LNCaP clone FGC (cell line): ENCODE measurements at places on chromosomes 5 and 9.
A peak's percentile ranks its signal among the peaks of the same experiment; 100 is the strongest.

DNA sequence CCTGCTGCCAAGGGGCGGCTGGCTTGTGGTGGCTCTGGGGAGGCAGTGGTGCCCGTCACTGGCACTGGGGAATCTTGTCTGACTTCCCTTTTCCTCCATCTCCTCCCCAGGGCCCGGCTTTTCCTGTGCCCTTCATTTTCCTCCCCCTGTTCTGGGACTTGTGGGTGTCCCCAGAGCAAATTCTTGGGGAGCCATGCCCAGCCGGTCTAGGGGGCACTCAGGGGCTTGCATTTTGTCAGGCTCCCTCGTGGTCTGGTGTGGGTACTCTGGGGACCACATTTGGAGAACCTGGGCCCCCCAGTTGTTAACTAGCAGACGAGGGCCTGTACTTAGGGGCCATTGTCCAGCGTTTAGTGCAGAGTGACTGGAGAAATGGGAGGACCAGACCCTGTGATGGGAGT is 105.2 kb upstream of the IER5L start:
- no peak for DNase-seq

DNA sequence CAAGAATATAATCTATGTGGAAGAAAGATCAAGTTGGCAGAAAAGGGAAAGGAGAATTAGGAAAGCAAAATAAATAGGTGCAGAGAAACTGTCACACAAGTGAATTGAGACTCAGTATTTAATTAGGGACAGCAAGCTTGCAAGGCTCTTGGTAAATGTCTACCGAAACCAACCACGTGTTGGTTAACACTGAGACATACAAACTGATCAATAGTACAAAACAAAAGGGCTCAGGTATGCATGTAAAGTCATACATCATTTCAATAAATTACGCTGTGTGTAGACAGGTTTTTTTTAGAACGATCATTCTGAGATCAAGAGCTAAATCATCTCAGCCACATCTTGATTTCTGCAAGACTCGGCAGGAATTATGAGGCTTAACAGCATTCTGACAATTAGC is 225.4 kb downstream of the EBF1 start:
- DNase-seq: no peak

DNA sequence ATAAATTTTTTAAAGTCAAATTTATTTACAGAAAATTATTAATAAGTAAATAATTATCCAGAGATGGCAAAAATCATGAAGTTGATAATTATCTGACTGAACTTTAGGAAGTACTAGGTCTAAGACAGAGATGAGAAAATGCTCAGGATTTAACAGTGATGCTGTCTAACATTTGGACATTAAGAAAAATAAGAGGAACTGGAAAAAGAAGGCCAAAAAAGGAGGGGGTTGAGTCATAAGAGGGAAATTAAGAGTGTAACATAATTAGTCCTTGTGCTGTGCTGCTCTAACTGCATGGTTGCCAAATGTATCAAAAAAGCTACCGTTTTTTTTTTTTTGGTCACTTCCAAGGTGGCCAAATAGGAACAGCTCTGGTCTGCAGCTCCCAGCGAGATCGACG is 35.4 kb upstream of the TUT7 start:
- no peak for DNase-seq

DNA sequence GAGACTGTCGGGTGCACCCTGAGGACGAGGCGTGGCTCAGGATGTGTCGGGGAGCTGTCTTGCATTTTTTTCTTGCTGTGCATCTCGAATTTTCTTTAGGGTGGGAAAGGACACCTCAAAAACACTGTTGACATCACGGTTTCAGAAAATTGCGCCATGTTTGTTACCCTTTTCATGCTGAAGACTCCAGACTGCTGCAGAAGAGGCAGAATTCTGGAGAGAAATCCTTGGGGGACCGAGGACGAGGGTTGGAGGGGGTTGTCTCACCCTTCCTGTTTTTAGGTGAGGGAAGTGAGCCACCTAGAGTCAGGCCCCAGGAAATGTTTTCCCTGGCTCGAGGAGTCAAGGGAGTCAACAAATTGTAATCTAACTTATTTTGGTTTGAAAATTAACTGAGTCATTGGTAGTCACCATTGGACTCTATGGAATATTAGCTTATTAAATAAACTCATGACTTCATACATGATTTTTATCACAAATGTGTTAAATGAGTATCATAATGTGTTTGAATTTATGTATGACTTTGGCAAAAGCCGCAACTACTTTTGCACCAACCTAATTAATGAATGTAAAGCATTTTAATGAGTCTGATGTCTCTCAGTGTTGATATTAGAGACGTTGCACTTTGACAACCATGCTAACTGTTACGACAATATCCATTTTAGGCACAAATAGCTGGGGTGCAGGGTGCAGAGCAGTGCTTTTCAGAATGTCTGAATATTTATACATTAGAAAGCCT is 724 bp upstream of the LYSMD3 start:
- DNase-seq: peak; percentile 58

- DNase-seq: no peak
Measured at GRCh38 chr9:100731557-100731956, 153.7 kb downstream of the CAVIN4 start.

- DNase-seq: no peak
Measured at GRCh38 chr5:78985725-78986223, 664 bp upstream of the ARSB start.

DNA sequence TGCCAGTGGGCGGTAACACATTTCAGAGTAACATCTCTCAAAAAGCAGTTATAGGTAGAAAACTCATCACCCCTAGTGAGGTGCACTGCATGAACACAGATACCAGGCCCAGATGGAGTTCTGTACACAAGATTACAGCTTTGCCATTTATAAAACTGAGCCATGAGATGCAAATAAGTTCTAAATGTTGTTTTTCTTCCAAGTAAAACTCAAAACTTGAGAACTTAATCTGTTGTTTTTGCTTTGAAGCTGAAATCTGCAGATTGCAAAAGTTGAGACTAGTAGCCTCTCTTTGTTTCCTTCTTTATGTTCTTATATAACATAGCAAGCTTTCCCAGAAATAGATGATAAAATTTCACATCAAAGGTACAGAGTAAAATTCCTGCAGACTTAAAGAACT is 434.1 kb downstream of the PLK2 start:
- no peak for DNase-seq

- no peak for DNase-seq
Measured at GRCh38 chr5:55036477-55036876, 12.4 kb downstream of the GZMK start.

- DNase-seq: no peak
Measured at GRCh38 chr9:79763671-79764285, 192.0 kb downstream of the TLE4 start.

DNA sequence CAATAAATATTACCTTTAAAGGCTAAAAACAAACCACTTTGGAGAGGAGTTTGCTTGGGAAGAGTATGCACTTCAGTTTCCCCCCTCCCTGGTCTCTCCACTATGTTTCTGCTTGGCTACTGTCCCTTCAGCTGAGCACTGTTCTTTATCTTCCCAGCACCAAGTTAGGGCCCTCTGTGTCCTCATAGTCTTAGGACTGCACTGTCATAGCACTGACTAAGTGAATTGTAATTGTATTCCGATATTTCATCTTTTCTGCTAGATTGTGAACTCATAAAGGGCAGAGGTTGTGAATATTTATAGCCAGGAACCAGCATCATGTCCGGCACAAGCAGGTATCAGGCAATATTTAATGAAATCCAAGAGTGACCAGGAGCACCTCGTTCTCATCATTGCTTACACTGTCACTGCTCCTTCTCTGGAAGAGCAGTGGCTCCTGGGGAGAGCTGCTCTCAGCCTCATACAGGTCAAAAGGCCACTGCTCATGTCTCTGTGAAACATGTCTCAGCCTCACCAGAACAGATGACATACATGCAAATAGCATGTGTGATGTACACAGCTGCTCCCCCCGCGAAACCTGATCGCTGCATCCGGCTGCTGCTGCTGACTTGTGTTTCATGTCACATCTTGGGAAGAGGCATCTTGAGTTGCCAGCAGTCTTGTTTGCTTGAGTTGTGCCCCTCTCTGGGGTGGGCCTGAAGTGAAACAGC is 279.7 kb upstream of the MSX2 start:
- DNase-seq: no peak

- no peak for DNase-seq
Measured at GRCh38 chr9:26471261-26471660, 421.3 kb downstream of the CAAP1 start.

DNA sequence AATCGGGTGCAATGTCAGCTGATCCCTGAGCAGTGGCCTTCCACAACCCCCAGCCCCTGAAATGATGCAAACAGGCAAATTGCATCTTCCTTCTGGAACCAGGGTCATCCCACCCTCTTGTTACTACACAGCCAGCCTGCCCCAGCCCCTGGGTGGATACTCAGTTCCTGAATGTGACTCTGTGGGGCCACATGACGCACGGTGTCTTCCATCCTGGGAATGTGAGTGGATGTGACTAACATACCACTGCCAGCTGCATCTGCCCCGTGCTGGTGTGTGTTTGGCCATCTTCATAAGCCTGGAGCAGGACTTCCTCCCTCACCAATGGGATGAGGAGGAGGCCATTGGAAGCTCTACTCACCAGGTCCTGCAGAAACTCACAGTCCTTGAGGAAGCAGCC is 257.9 kb upstream of the ADAMTS16 start:
- DNase-seq: no peak

GRCh38 chr5:1777281-1778137 is 22.1 kb downstream of the MRPL36 start:
- DNase-seq: no peak

DNA sequence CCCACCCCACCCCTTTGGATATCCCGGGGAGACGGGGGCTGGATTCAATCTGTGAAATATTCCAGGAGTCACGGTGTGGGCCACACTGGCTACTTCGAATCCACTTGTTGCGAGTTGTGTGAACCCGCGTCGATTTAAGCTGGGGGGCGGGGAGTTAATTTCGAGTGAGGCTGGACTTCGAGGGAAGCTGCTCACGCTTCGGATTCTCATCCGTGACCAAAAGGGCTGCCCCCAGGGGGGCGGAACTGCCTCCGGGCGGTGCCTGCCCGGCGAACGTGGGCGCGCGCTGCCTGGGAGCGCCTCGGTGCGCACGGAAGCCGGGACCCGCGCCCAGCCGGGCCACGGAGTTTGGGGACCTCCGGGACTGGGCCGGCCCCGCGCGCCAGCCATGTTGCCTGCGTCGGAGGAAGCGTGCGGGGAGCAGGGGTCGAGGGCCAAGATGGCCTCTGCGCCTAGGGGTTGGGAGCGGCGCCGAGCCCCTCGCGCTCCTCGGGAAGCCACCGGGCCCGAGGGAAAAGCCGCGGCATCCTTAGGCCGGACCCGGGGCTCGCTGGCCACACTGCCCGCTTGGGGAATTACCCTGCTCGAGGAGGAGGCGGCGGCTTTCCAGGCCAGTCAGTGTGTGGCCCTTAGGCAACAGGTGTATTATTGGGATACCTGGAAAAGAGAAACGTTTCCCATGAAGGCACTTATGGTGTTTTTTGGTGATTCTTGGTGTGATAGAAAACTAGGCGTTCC is 975 bp downstream of the OCLN start:
- no peak for DNase-seq

DNA sequence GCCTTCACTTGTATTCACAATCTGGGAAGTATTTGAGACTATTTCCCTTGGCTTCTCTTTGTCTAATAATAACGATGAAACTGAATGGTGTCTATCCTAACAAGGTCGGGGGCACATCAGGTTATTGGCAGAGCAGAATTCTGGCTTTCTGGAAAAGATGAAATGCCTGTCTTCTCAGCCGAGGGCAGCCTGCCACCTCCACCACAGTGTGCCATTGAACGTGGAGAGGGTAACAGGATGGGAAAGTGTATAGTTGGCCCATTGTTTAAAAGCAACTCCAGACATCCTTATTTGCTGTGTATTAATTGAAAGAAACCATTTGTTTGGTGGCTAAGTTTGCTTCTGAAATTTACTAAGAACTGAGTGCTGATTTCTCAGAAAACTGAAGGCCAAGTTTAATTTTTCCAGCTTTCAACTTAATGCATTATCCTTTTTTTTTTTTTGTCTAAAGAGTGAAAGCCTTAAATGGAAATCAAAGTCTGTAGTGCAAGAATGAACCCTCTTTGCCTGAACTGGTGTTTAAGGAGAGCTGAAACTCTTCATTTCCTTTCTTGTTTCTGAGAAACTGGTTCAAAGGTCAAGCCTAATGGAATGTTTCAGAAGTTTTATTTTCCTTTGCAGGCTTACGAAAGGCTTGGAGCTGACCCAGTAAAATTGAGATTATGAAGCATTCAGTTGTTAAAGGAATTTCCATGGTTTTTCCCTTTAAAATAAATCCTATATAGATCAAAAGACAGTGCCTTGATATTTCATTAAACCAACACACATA is 563.7 kb upstream of the DAP start:
- no peak for DNase-seq

GRCh38 chr9:110021891-110022290 is 186.1 kb downstream of the C9orf152 start:
- no peak for DNase-seq

DNA sequence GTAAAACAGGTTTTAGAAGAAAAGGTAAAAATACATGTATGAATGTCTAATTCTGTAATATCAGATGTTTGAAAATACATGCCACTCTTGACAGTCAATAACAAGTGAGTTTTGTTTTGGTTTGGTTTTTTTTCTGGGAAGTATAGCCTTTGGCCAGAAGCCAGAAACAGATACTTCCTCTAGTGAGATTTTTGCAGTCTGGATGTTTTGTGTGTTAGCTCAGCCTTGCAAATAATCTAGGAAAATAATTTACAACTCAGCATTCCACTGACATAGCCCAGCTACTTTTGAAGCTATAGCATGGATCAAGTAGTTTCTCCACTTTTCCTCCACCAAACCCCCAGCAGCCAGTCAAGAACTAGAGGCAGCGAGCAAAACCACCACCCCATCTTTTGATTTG is 56.7 kb downstream of the SLC1A1 start:
- no peak for DNase-seq

GRCh38 chr5:72107901-72108201 is 576 bp downstream of the MAP1B start:
- DNase-seq: no peak

DNA sequence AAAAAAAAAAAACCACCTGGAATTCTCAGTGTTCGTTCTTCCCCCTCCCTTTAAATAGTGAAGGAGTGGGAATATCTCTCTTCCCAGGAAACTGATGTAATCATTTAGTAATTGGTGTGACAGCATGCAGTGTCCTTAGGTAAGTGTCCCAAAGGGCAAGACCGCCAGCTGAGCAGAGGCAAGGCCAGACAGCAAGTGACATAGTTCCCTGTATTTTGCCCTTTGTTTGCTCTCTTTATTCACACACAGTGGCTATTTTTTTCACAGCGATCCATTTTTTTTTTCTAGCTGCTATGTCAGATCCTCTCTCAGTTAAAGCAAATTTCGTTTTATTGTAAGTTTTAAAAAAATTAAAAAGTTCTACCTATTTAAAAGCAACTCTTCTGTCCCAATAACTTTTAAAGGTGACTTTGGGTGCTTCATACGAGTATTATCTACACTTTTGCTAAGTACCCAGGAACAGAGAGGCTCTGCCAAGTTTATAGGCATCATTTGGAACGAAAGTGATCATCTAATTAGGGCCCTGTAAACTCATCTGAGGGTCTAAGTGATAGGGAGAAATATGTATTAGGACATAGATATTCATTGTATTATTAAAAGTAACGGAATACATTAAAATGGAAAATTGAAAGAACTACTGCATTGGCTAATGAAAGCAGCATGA is 98.2 kb upstream of the ALDH1A1 start:
- no peak for DNase-seq

GRCh38 chr5:147093138-147093537 is 141.7 kb upstream of the STK32A start:
- DNase-seq: no peak
